ENCODE measurements at places on chromosomes 2 and 18.

DNA sequence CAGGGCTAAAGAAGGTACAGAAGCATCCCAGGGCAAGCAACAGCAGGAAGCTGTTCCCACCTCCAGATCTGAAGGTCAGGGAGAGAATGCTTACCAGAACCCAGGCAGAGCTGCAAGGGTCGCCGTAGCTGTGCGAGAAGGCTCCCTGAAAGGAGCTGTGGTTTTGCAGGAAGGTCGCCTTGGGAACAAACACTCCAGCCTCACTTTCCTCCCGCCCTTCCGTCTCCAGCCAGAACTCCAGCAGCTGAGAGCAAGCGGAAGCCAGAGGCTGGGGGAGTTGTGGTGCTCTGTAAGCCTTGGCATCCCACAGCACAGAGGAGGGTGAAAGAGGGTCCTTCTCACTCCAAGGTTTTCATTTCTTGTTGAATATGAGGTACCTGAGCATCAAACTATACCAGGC is 18.3 kb upstream of the ICOS start:
- DNase-seq, result no peak

DNA sequence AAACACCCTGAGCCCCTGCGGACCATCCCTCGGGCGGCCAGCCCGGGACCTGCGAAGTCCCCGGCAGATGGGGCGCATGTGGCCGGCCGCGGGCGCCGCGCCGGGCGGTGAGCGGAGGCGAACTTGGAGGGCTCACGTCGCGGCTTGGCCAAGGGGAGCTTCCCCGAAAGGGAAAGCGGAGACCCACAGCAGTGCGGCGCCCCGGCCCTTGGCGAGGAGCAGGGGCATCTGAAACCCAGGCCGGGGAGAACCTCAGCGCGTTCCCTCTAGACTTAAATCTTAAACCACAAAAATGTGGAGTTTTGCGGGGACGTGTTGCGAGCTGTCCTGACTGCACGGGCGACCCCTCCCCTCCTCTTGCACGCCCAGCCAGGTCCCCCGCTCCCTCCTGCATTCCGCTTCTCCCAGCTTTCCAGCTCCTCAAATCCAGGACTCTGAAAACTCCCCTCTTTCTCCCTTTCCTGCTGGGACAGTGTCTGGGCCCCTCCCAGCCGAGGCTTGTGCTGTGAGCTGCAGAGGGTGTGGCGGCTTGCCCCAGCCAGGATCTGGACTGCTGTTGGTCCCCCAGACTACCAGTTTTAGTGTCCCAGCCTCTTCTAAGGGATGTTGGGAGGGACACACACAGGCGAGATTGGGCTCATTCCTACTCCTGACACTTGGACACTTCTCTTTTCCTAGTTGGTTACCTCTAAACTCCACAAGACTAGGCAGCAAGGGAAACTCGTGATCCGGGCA is 1.3 kb downstream of the FMNL2 start:
- peak; percentile 69 for DNase-seq

GRCh38 chr2:59583173-59583765 is 970.2 kb downstream of the BCL11A start:
- DNase-seq, result no peak

DNA sequence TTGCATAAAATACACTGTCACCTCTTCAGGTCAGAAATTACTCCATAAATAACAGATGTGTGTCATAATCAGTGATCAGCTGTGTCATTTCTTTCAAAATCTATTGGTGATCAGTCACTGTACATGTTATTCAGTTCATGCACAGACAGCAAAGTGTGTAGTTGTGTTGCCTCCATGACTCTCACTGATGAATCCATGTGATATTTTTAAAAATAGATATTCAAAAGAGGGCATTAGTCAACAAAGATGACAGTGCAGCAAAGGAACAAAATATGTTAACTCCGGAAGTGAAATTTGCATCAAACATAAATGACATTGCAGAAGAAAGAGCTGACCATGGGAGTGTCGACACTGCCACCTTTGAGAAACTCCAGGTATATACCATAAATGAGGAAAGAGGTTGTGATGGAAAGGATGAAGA is 17.1 kb upstream of the MCM6 start:
- DNase-seq, result no peak

- no peak for DNase-seq
These were observed 33.3 kb downstream of the POLR1A start for GRCh38 chr2:86072271-86072858.

GRCh38 chr2:172434821-172435605 is 7.6 kb downstream of the ITGA6 start:
- peak; percentile 34 for DNase-seq

GRCh38 chr18:62614494-62614893 is 91.7 kb downstream of the ZCCHC2 start:
- DNase-seq, result no peak

DNA sequence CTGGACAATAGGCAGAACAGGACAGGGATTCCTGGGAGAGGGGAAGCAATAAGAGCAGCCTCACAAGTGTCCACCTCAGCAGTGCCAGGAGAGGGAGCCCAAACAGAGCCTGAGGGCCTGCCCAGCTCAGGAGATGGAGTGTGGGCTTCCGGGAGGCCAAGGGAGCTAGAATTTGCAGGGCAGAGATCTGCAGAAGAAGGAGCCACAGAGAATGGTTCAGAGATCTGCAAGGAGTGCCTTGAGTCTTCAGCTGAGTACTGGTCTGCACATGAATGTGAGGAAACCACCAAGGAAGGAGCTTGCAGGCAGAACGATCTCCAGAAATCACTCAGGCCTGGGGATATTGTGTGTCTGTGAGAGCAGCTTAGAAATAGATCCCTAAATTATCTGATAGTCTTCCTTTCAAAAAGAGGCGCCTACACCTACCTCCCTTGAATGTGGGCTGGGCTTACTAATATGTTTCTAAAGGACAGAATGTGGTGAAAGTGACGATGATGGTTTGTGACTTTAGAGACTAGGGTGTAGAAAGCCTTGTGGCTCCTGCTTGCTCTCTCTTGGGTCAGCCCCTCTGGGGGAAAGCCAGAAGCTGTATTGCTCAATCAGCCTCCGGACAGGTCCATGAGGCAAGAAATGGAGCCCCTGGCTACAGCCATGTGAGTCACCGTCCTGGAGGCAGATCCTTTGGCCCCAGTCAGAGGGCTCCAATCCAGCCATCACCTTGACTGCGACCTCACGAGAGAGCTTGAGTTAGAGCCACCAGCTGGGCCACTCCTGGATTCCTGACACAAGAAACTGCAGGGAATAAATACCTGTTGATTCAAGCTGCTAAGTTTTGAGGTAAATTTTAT is 7.6 kb upstream of the LPIN1 start:
- DNase-seq, result peak; percentile 60

- DNase-seq, result peak; percentile 84
These were observed at the start of gene MYCN for GRCh38 chr2:15939854-15940660. MYCN (plus strand) TSS chr2:15940550; CDS start chr2:15942065, 1,515 bp downstream.

DNA sequence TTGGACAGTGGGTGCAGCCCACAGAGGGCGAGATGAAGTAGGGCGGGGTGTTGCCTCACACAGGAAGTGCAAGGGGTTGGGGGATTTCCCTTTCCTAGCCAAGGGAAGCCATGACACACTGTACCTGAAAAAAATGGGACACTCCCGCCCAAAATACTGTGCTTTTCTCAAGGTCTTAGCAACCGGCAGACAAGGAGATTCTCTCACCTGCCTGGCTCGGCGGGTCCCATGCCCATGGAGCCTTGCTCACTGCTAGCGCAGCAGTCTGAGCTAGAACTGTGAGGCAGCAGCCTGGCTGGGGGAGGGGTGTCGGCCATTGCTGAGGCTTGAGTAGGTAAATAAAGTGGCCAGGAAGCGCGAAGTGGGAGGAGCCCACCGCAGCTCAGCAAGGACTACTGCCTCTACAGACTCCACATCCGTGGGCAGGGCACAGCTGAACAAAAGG is 244.7 kb downstream of the NBAS start:
- no peak for DNase-seq

DNA sequence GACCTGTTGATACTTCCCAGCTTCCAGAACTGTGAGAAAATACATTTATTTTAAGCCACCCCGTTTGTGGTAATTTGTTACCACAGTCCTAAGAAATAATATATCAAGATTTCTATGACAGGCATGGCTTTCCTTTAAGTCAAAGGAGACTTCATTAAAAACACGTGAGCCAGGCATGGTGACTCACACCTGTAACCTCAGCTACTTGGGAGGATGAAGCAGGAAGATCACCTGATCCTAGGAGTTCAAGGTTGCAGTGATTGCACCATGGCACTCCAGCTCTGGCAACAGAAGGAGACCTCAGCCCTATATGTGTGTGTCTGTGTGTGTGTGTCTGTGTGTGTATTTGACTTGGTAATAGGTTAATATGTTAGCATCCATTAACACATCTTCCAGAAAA is 69.8 kb upstream of the SCN7A start:
- no peak for DNase-seq

DNA sequence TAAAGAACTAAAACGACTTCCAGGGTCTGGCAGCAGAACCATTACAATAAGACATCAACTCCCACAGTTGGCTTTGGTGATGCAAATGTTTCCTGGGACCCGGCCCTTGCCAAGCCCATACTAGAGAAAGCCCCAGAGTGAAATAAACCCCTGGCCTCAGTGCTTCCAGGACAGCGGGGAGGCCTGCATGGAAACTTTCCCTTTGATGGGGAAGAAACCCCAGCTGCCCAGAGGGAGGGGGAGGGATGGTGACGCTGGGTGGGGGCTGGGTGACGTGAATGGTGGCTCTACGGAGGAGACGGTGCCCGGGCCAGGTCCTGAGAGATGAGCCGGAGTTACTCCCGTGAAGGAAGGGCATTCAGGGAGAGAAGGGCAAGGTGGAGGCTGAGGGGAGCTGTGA is 27.5 kb downstream of the INHBB start:
- no peak for DNase-seq

DNA sequence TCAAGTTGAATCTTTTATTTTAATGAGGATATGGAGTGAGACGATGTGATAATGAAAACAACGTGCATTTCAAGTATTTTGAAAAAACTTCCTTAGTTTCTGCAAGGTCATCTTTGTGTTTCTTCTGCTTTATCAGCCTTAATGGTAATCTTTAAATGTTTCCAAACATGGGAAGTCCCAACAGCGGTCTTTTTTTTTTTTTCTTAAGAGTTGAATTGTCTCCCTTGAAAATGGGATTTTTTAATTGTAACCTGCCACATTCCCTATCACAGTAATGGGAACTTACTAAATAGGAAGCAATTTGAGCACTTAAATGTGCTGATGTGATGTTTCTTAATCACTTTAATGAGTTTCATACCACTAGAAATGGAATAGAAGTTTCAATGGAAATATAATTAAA is 45.8 kb downstream of the ATIC start:
- DNase-seq, result no peak

DNA sequence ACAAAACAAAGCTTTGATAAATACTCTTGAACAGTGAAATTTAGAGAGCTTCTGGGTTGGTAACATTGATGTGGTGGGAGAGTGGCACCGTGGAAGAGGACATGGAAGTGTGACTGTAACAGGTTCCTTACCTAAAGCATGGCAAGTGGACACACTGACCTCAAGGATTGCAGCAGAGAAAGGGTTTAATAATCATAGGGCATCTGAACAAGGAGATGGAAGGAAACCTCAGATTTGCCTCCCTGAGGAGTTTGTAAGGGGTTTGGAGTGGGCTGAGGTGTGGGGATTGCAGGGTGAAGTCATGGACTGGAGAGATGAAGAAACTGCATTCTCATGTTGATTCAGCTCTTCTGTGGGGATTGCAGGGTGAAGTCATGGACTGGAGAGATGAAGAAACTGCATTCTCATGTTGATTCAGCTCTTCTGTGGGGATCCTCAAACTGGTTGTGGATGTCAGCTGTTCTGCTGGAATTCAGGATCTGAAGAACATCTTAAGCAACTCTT is 83.8 kb upstream of the TLK1 start:
- no peak for DNase-seq

DNA sequence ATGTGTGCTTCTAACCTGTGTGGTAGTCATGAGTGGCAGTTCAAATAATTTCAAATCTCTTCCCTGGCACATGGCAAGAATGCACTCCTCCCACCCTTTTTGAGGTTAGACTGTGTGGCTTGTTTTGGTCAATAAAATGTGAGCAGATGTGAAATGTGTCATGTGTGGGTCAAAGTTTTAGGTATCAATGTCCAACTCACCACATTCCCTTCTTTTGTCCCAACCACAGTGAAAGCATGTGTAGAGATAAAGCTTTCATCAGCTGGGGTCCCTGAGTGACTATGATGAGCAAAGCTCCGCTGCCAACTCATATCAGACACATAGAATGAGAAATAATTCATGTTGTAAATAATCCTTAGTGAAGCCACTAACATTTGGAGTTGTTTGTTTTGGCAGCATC is 118.2 kb downstream of the PAX3 start:
- no peak for DNase-seq

GRCh38 chr2:74632209-74632938 is 15.8 kb downstream of the M1AP start:
- no peak for DNase-seq
